ENCODE measurements at places on chromosomes 5 and 9. TPM values are rescaled to one million over a fixed set of nuclear protein-coding genes. Genes with fewer than 3 reads are reported as not detected.

GRCh38 chr5:135242021-135242865, 156.8 kb downstream of the MACROH2A1 start:
- H3K27me3 ChIP-seq, result no peaks in the 10 kb centered on the region
- H3K27ac ChIP-seq, result peak overlapping the region; percentile 90
- no peaks in the 10 kb centered on the region for H3K36me3 ChIP-seq
- no peak overlapping the region for H3K4me3 ChIP-seq

TTC16 gene
- polyA plus RNA-seq, result not detected

DNA sequence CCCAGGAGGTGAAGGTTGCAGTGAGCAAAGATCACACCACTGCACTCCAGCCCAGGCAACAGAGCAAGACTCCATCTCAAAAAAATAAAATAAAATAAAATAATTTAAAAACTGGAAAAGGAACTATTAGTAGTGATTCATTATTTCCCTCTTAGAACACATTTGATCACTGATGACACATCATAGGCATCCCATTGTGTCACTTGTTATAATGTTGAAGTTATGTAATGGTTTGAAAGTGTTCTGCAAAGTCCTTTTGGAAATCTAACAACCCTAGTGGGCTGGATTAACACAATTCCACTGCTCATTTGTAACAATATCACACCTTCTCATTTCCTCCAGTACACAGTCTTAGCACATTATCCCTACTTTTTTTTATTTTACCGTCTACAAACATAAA, 81.8 kb upstream of the LMNB1 start:
- no peak overlapping the region for H3K27ac ChIP-seq
- no peaks in the 10 kb centered on the region for H3K36me3 ChIP-seq
- no peaks in the 10 kb centered on the region for H3K27me3 ChIP-seq

PHF24 gene
- 0.03 TPM for polyA plus RNA-seq

DNA sequence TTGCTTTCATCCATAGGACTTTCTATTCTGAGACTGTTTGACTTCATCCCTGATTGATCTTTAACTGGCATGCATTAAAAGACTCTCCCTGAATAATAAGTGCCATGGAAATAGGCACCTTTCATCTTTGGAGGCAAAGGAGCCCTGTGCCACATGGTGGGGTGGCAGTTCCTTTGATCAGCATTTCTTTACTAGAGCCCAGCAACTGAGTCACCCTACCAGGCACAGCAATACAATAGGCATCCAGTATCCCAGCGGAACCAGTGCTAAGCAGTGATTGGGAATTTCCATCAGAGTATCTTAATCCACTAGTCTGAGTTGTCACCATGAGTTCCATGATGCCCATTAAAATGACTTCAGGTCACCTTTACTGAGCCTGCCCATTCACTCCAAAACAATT, 476.1 kb upstream of the MPDZ start:
- H3K4me1 ChIP-seq, result no peaks in the 10 kb centered on the region
- no peaks in the 10 kb centered on the region for H3K27me3 ChIP-seq
- no peak overlapping the region for H3K27ac ChIP-seq

- no peak for DNase-seq
- H3K36me3 ChIP-seq, result no peaks in the 10 kb centered on the region
- H3K27ac ChIP-seq, result no peak overlapping the region
- H3K27me3 ChIP-seq, result no peaks in the 10 kb centered on the region
These were observed 181.3 kb downstream of the RAB3C start for GRCh38 chr5:58764199-58764598.

GRCh38 chr9:93827545-93828330, 127.4 kb downstream of the BARX1 start:
- DNase-seq, result peak; percentile 71
- H3K4me1 ChIP-seq, result peaks cover 7% of the 10 kb centered on the region
- H3K36me3 ChIP-seq, result no peaks in the 10 kb centered on the region
- H3K4me3 ChIP-seq, result peak overlapping the region; percentile 65
- no peak overlapping the region for H3K27ac ChIP-seq
- peaks cover 24% of the 10 kb centered on the region for H3K27me3 ChIP-seq

ANKRA2 gene
- polyA plus RNA-seq, result 5.0 TPM

DNA sequence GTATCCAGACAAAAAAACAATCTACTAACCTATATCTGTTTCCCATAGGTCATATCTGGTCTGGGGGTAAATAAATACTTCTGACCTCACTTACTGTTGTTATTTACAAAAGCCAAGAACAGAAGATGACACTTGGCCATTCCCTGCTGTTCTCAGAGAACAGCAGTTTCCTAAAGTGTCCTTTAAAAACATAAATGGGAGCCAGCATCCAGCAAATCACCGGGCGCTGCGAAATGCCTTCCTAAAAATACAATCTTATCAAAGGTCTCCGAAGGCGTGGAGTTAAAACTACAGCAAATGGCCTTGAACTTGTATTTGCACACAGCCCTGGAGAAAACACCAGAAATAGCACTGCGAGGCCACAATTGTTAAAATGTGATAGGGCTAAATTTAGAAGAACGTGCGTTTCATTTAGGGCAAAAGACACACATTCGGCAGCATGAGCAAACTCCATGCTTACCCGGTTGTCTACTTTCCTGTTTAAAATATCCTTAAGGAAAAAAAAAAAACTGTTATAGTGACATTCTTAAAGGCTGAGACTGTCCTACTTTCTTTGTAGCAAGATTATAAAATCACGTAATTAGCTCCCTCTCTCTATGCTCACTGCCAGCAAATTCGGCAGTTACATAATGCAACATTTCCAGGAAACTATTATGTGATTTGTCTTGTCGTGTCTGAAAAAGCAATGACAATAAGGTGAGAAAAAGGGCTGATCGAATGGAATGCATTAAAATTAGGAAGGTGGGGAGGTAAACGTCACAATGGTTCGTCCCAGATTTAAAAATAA, 1.5 kb downstream of the NFIL3 start:
- peak overlapping the region; percentile 95 for H3K27ac ChIP-seq
- no peaks in the 10 kb centered on the region for H3K36me3 ChIP-seq
- peak overlapping the region; percentile 87 for H3K4me3 ChIP-seq
- H3K4me1 ChIP-seq, result peaks cover 32% of the 10 kb centered on the region
- no peaks in the 10 kb centered on the region for H3K27me3 ChIP-seq

- peak overlapping the region; percentile 70 for H3K27ac ChIP-seq
- H3K4me1 ChIP-seq, result peaks cover 25% of the 10 kb centered on the region
- DNase-seq, result no peak
- H3K4me3 ChIP-seq, result peak overlapping the region; percentile 30
- H3K36me3 ChIP-seq, result no peaks in the 10 kb centered on the region
These were observed 52.2 kb upstream of the TUT7 start for GRCh38 chr9:86406366-86406765.

- no peak overlapping the region for H3K4me3 ChIP-seq
- no peak for DNase-seq
- H3K27ac ChIP-seq, result no peak overlapping the region
- no peaks in the 10 kb centered on the region for H3K36me3 ChIP-seq
- no peaks in the 10 kb centered on the region for H3K4me1 ChIP-seq
These were observed 95.0 kb upstream of the ACTBL2 start for GRCh38 chr5:57577432-57578175.

ACOT12 gene
- polyA plus RNA-seq, result not detected

GRCh38 chr9:121358751-121359150, 11.3 kb downstream of the STOM start:
- H3K36me3 ChIP-seq, result peaks cover 6% of the 10 kb centered on the region
- H3K27ac ChIP-seq, result peak overlapping the region; percentile 98
- peak overlapping the region; percentile 24 for H3K4me3 ChIP-seq
- H3K27me3 ChIP-seq, result no peaks in the 10 kb centered on the region
- no peak for DNase-seq

DNA sequence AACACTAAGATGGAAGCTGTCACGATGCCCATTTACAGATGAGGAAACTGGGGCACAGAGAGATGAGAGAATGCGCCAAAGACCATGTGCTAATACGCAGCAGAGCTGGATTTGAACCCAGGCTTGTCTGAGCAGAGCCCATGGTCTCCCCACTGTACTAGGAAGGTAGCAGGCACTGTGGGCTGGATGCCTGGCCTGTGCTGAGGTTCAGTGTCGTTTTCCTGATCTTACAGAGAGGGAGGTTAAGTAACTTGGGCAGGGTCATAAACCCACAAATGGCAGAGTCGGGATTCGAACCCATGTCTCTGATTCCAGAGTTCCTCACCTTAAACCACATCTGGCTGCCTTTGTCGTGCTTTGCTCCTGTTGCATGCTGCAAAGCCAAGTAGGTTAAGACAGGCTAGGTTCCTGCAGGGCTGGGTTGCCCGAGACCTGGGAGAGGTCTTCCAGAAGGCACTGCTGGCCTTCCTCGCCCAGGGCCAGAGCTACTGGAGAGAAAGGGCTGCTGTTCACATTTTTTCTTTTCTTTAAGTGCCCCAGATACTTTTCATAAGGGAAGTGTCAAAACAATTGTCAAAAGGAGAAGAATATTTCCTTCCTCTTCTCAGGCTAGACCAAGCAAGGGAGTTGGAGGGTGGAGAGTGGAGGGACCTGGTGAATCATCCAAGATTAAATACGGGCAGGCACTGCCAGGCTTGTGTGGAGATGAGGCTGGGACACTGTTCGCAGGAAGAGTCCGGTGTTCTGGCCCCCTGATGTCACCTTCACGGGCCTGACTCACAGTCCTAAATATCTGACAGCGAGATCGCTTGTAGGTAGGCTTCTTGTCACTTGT, 3.2 kb downstream of the NEK6 start:
- DNase-seq, result no peak
- peak overlapping the region; percentile 6 for H3K4me3 ChIP-seq
- no peaks in the 10 kb centered on the region for H3K36me3 ChIP-seq

DNA sequence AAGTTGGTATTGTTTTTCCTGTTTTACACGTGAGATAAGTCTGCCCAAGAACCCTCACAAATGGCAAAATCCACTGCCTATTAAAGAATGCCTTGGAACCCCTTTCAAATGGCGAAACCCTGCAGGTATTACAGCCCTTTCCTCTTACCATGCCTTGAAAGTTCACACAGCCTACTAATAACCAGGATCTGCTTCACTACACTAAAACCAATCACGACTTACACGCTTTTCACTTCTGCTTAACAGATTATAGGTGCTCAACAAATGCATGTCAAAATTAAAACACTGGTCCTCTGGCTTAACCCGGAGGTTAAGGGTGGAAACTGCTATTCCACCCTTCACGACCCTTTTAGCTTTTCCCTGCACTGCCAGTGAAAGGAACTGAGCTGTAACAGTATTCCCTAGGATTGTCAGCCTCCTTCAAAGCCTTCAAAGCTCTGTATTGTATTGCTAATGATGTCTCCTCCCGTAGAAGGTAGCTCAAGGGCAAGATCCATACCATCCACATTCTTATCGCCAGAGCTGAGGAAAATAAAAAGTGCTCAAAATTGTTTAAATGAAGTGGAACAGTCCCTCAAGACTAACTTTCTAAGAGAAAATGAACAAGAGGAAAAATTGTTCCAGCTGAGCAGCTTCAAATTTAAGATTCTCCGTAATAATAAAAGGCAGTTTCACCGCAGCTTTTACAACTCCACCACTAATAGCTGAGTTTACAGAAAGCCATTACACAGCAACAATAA, 997 bp downstream of the AUH start:
- peak overlapping the region; percentile 99 for H3K4me3 ChIP-seq
- H3K4me1 ChIP-seq, result peaks cover 38% of the 10 kb centered on the region
- DNase-seq, result no peak
- peaks cover 20% of the 10 kb centered on the region for H3K36me3 ChIP-seq
- H3K27ac ChIP-seq, result peak overlapping the region; percentile 98

GRCh38 chr5:144315994-144316634, 145.4 kb downstream of the KCTD16 start:
- H3K4me1 ChIP-seq, result no peaks in the 10 kb centered on the region
- no peaks in the 10 kb centered on the region for H3K27me3 ChIP-seq

FGF18 gene
- 0.29 TPM for polyA plus RNA-seq

CCL27 gene
- 0.21 TPM for polyA plus RNA-seq

DNA sequence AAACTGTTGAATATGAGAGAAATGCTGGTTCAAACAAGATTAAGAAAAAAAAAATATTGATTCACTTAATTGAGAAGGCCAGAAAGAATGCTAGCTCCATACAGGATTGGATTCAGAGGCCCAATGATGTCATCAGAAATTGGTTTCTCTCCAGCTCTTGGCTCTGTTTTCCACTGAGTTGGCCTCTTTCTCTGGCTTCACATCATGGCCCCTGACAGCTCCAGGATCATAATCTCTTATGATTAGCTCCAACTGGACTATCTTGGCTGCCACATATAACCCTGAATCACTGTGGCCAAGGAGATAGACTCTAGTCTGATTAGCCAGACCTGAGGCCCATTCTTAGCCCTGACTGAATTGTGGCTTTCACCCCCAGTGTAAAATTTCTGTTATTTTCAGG, 244.7 kb upstream of the GRAMD2B start:
- H3K4me3 ChIP-seq, result no peak overlapping the region
- no peak for DNase-seq
- no peaks in the 10 kb centered on the region for H3K36me3 ChIP-seq
- H3K4me1 ChIP-seq, result no peaks in the 10 kb centered on the region

CREBRF gene
- 6.6 TPM for polyA plus RNA-seq

PCDHA9 gene
- polyA plus RNA-seq, result not detected

DNA sequence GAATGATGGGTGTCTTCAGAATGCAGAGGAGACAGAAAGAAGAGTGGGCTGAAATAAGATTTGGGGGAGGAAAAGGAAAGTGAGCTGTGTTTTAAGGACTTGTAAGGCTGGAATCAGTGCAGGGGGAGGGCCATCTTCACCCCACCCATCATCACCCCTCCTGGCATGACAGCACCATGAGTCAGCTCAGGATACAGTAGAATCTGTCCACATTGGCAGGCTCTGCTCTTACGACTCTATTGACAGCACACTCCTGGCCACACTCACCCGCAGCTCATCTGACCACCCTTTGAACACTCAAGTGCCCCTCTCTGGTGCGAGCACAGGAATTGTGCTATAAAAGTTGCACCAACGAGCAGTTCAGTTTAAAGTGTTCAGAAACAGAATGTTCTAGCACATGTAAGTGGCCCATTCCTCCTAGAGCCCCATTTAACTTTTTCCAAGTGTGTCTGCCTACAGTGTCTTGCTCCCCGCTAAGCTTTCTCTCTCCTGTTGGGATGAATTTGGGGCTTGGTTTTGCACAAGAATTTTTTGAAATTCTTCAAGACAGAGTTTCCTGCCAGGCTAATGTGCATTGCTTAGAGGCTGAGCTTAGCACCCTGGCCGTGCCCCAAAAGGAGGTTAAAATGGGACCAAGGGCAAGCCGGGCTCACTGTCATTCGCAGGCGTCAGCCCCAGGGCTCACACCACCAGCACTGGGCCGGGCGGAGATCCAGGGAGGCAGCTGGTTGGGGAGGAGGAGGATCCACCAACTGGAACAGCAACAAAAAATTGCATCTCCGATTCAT, 12.0 kb downstream of the ADRA1B start:
- DNase-seq, result peak; percentile 48
- H3K27ac ChIP-seq, result no peak overlapping the region
- H3K36me3 ChIP-seq, result no peaks in the 10 kb centered on the region
- no peak overlapping the region for H3K4me3 ChIP-seq

Measured in psoas muscle (tissue), 8 donors.